Right renal cortex interstitium (tissue), 3 donors: ENCODE measurements at places on chromosomes 3 and 15. TPM values are rescaled to one million over a fixed set of nuclear protein-coding genes. Genes with fewer than 3 reads are reported as not detected.

DNA sequence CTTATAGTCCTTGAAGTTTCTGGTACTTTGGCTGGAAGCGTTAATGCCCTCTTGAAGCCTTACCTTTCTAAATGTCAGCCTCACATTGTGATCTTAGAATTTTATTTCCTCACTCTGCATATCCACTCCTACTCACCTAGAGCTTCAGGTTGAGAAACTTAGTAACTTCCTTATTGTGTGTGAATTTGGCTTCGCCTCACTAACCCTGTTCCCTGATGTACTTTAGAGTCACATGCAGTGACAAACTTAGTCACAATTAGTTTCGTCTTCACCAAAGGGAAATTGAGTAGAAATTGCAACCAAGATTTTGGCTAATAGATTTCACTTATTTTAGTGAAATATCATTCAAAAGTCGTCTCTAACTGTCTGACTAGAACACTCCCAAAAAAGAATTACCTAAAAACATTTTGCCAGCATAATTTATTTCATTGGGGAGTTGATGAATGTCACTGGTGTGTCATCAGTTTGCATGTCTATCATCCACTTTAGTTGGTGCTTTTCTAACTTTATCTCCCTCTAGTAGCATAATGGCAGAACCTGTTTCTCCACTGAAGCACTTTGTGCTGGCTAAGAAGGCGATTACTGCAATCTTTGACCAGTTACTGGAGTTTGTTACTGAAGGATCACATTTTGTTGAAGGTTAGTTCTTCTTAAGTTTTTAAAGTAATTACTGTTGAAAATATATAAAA is 960 bp downstream of the MFN1 start:
- no peak for DNase-seq

DNA sequence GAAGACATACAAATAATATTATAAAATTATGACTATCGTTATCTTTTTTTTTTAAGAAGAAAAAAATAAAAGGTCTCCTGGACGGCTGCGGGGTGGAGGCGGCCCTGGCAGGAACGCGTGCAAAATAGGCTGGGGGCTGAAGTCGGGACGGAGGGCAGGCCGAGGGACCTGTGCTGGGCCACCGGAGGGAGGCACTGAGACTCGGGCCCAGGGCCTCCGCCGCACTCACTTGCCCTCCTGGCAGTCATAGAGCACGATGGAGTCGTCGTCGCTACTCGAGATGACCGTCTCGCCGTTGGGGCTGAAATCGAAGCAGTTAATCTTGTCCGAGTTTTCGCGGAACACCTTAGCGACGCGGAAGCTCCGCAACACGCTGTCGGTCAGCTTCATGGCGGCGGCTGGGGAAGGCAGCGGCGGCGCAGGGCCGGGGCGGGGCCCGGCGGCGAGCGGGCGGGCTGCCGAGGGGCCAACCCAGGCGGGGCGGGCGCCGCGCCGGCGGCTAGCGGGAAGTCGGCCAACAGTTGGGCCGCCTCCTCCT is 408 bp downstream of the WDR82 start:
- no peak for DNase-seq

DNA sequence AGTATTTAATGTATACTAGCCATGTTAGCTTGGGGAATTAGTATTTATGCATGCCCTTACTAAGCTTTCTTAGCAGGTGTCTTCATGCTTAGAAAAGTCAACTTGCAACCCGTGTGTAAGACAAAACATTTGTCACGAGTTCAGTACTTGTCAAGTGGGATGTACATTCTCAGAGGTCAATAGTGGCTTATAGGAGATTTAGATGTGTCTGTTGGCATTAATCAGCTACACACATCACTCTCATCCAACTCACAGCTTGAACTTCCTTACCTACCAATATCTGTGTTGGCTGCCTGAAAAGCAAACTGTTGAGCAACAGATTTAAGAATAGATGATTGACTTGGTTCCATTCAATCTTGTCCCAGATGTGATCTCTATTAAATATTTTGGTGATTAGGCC is 109.5 kb downstream of the ROBO2 start:
- no peak for DNase-seq

DNA sequence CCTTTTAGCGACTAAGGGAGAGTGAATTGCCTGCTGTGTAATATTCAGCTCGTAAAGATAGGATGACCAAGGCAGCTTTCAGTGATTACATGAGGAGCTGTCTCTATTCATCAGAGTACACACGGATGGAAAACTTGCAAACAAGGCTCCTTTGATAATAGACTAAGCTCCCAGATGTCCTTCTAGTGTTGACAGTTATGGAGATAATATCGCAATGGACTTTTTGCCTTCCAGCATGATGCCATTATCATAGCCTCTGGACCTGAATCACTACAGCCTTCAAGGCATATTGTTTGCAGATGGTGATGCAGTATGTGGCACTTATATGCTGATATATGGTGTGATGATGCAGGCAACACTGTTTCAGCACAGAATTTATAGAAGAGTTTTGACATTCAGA is 93.9 kb downstream of the ECT2 start:
- no peak for DNase-seq

- DNase-seq = no peak
Measured at GRCh38 chr15:90219421-90220141, 14.2 kb downstream of the CIB1 start.

DNA sequence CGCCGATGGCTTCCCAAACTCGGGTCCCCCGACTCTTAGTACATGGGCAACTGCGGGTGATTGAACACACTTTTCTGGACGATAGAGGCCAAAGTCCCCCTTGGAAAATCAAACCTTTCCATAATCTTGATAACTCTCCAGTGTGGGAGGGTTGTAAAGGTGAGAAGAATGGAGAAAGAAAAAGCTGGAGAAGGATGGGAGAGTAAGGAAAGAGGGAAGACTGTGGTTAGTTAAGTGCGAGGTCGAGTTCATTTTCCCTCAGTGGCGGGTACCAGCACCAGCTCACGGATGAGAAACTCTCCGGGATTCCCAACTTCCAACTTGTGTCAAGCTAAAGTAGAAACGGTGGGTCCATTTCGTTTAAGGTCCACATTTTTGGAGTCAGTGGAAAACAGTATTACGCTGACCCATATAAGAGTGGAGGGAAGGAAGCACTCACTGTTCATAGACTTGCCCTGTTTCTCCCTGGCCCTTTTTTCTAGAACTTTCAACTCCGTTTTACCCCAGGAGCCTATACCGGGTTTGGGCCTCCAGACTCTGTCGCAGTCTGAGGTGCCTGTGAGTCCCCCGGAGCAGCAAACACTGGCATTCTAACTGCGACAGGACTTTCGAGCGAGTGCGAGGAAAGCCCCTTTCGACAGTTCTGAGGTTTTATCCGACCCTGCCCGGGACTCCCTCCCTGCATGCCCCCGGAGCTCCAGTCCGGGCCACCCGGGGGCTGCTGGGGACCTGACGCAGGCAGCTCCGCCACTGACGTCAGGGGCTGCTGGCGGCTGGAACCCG is 14.8 kb downstream of the ZIC1 start:
- DNase-seq = no peak

GRCh38 chr15:43118286-43118685 is 12.4 kb upstream of the UBR1 start:
- DNase-seq = no peak

Gene INSYN1
- 11.5 TPM for polyA plus RNA-seq

Gene SLC26A6
- polyA plus RNA-seq = 16.5 TPM

DNA sequence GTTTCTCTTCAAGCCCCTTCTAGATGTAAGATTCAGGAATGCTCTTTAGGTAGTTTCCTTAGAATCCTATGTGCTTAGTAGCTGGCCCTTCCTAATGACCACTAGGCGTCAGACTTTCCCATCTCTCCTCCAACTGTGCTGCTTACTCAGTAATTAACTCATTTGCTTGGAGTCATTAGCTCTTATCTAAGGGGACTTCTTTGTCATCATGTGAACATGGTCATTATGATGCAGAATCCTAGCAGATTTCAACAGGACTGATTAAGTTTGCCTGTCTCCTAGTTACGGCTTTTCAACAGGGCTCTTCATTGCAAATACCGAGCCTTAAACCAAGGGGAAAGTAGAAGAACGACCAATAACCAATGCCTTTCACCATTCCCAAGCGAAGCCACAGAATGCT is 46.4 kb downstream of the GJD2 start:
- no peak for DNase-seq

Gene PLXND1
- 105 TPM for polyA plus RNA-seq

Gene BTLA
- polyA plus RNA-seq = 0.37 TPM

Gene FOXB1
- not detected for polyA plus RNA-seq

DNA sequence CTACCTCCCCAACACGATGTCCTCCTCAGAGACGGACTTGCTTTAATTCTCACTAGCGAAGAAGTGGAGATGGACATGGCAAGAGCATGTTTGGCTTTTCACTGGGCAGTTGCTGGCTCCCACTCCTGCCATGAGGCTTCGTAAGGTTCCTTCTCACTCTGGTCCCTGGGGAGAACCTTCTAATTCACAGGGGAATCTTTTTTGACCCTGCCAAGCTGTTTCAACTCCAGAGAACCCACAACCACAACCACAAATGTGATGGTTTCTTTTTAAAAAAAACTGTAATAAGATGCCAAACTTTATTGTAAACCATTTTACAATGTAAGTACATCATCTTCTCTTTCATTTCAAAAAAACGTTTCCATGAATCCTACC is 1.6 kb upstream of the MUSTN1 start:
- DNase-seq = no peak

- no peak for DNase-seq
Measured at GRCh38 chr3:10389995-10390394, 69.1 kb upstream of the SEC13 start.

DNA sequence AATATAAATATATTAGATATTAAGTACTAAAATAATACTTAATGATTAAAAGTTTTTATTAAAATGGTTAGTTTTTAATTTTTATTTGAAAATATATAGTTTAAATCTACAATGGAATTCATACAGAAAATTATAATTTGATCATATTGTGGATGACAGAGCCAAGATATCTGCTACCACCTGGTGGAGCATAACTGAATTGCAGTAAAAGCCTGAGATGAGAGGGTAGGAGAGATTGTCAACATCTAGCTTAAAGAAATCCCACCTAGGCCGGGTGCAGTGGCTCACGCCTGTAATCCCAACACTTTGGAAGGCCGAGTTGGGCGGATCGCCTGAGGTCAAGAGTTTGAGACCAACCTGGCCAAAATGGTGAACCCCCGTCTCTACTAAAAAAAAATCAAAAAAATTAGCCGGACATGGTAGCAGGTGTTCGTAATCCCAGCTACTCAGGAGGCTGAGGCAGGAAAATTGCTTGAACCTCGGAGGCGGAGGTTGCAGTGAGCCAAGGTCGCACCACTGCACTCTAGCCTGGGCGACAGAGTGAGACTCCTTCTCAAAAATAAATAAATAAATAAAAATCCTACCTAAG is 25.1 kb upstream of the CSTA start:
- no peak for DNase-seq

GRCh38 chr3:168858327-168858726 is 762.6 kb upstream of the GOLIM4 start:
- no peak for DNase-seq

DNA sequence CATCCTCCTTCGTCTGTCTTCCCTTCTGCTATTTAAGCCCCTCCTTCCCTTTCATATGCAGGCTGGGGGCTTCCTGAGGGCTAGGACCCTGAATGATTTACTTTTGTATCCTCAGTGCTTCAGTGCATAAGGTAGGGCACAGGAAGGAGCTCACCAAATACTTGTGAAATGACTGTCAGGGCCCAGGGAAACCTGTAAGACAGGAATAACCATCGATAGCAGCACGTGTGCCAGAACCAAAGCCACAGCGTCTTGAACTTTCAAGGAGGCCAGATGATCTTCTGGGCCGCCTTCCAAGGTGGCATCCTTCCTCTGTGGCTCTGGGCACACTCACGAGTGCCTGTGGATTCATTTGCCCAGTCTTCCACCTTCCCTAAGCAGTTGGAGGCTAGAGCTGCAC is 3.9 kb downstream of the TMED3 start:
- no peak for DNase-seq

DNA sequence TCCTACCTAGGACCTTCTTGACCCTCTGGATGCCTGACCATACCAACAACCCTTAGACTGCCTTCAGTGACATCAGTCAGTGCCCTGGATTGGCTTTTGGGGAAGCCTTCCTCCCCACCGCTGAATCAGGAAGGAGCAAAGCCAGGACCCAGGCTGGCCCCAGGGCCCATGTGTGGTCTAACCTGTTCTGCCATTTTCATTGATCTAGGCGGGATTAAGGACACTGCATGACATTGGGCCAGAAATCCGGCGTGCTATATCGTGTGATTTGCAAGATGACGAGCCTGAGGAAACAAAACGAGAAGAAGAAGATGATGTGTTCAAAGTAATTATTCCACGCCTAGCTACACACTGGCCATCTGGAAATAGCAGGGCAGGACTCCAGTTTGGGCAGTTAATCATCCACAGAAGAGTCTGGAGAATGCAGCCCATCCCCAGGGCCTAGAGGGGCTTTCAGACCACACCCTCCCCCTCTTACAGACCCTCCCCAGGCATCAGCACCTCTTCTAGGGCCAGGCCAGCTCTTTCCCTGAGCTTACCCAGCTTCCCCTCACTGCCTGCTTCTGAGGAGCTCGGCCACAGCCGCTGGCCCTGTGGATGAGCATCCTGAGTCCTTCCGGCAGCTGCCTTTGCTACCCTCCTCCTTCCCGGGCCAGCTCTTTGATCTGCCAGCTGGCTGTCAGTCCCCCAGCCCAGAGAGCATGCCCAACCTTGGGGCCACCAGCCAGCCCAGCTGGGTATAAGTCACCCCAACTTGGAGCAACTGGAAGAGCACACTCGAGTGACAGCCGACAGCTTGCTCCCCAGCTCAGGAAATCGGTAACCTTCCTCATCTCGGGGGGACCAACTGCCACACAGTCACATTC is 45.9 kb downstream of the CHDH start:
- DNase-seq = no peak

GRCh38 chr3:107680698-107681097 is 157.9 kb downstream of the BBX start:
- DNase-seq = no peak

Gene ENTPD3
- polyA plus RNA-seq = 1.9 TPM

- DNase-seq = no peak
Measured at GRCh38 chr3:22609139-22609538, 594.0 kb upstream of the UBE2E2 start.

Gene COPG1
- 167 TPM for polyA plus RNA-seq

Gene GALNT15
- polyA plus RNA-seq = 3.1 TPM

Gene ROPN1
- not detected for polyA plus RNA-seq

DNA sequence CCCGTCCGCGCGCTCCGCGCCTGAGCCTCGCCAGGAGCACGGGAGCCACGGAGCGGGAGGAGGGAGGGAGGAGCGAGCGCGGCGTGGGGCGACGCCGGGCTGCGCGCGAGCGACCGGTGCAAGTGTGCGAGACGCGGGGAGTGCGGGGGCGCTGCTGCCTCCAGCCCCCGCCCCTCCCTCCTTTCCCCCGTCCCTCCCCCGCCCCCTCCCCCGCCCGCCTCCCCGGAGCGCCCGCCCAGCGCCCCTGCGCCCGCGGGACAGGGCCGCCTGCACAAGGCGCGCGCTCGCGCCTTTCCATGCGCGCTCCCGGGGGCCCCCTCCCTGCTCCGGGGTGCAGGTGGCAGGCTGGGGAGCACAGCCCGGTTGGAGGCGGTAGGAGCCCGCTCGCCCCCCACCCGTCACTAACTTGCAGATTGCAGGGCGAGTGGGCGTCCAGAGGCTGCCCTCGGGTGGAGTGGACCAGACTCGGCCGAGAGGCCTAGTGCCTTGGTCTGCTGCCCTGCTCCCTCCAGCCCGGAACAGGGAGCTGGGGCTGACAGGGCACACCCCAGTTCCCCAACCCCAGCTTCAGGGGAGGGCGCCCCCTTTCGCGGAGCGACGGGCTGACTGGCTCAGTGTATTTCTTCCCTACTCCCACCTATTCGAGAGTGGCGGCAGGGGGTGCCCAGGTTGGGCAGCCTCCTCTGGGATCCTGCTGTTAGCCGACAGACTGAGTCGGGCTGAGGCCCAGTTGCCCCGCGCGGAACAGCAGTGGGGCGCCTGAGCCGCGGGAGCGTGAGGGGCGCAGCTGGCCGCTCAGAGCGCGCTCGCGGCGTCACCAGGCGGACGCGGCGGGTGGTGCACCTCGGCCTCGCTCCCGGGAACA is at the start of gene WNT7A:
Gene WNT7A, minus strand, starts transcription at position 126 of the 865 bp plus-strand sequence. CDS start 255 bp downstream, outside the sequence.
- DNase-seq = no peak

Gene UTS2B
- 0.45 TPM for polyA plus RNA-seq
